ENCODE measurements at places on chromosomes 11 and 22.

- no peak for DNase-seq
Observed at GRCh38 chr11:117391181-117391580, 63.5 kb downstream of the CEP164 start.

- no peak for DNase-seq
Observed at GRCh38 chr22:50684501-50684900, 11.9 kb downstream of the SHANK3 start.

DNA sequence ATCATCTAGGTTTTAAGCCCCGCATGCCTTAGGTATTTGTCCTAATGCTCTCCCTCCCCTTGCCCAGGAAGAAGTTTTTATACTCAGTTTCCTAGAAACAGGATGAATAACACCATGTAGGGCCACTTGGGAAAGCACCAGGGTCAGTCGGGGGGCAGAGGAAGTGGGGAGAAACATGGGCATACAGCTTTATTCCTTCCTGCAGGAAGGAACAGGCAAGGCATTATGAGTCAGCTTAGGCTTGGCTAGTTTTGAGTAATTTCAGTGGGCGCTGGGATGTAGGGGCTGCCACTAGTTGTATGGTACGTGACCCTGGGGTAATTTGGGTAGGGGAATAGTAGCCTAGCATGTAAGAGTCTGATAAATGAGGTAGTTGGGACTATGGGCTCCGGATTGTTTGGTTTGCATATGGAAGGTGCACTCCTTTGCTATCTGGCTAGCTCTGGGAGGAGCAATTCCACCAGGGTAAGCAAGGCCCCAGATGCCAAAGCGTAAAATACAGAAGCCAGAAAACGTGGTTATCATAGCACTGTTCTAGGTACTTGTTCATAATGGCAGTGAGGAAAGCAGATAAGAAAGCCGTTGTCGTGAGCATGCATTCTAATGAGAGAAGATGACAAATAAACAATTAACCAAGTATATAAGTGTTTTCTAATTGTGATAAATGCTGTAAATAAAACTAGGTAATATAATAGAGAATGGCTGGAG is 24.8 kb downstream of the ACER3 start:
- no peak for DNase-seq

DNA sequence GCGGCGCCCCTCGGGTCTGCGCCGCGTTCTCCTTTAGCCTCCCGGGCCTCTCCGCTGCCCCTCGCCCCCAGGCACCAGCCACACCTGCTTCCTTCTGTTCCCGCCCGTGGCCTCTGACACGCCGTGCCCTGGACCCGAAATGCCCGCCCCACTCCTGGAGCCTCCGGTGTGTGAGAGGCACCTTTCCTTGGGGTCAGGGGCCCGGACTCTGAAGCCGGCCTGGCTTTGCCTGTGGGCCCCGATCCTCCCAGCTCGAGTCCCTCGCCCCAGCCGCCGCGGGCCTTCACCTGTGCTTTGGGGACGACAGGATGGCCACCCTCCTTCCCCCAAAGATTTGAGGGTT is 661 bp upstream of the CDPF1 start:
- DNase-seq = no peak

GRCh38 chr11:57432714-57433163 is 5.8 kb upstream of the SLC43A3 start:
- no peak for DNase-seq

GRCh38 chr11:30015725-30016412 is 961 bp downstream of the KCNA4 start:
- DNase-seq = no peak

GRCh38 chr11:123381149-123381548 is 48.9 kb upstream of the GRAMD1B start:
- no peak for DNase-seq

GRCh38 chr22:26570115-26570514 is 19.8 kb downstream of the TPST2 start:
- no peak for DNase-seq

DNA sequence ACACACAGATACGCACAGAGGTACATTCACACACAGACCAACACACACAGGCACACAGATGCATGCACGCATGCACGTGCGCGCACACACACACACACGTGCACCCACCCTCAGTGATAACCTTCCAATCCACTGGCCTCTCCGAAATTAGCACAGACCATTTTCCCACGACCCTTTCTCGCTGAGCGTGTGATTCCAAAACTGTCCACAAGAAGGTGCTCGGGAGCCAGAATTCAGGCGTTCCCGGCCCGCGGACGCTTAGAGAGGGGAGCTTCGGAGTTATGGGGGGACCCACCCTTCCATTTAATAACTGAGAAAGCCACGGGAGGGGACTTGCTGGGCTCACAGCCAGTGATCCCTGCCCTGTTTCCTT is 33.8 kb upstream of the SLC35C1 start:
- DNase-seq = no peak

- no peak for DNase-seq
Observed at GRCh38 chr11:101291279-101291678, 161.7 kb upstream of the PGR start.

- DNase-seq = no peak
Observed at GRCh38 chr11:79025622-79026021, 415.2 kb downstream of the TENM4 start.

- DNase-seq = no peak
Observed at GRCh38 chr11:83151274-83151977, 5.5 kb upstream of the PCF11 start.

DNA sequence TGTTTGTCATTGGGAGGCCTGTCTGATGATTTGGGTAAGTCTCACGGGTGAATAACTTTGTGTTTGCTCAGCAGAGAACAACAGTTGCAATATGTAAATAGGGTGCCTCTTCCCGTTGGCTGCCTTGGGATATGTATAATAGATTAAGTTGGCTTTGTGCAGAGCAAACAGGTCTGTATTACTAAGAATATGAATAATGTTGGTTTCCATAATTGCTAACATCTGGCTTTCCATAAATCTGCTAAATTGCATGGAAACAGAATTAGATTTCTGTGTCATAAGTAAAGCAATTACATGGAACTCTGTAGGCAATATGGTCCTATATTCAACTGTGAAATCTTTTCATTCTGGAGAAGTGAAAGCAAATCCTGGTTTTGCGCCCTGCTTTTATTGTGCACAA is 636.0 kb upstream of the ANO5 start:
- no peak for DNase-seq

DNA sequence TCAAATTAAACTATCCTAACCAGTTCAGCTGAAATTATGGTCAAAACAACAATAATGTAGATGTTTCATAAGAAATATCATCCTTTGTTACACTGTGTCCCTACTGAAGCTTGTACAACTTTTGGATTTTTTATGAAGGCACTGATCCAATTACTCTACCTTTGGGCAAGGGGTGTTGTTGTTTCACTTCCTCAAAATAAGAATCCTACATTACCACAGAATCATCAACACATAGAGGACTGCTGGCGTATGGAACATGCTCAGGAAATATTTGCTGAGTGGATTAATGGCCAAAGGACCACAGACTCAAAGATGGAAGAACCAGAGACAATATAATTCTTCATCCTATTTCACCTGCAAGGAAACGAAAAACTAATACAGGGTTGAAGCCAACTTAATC is 907.5 kb upstream of the CCDC90B start:
- no peak for DNase-seq

GRCh38 chr11:125075242-125075625 is 12.1 kb downstream of the SLC37A2 start:
- no peak for DNase-seq

GRCh38 chr11:102473543-102473942 is 21.0 kb upstream of the TMEM123 start:
- no peak for DNase-seq

DNA sequence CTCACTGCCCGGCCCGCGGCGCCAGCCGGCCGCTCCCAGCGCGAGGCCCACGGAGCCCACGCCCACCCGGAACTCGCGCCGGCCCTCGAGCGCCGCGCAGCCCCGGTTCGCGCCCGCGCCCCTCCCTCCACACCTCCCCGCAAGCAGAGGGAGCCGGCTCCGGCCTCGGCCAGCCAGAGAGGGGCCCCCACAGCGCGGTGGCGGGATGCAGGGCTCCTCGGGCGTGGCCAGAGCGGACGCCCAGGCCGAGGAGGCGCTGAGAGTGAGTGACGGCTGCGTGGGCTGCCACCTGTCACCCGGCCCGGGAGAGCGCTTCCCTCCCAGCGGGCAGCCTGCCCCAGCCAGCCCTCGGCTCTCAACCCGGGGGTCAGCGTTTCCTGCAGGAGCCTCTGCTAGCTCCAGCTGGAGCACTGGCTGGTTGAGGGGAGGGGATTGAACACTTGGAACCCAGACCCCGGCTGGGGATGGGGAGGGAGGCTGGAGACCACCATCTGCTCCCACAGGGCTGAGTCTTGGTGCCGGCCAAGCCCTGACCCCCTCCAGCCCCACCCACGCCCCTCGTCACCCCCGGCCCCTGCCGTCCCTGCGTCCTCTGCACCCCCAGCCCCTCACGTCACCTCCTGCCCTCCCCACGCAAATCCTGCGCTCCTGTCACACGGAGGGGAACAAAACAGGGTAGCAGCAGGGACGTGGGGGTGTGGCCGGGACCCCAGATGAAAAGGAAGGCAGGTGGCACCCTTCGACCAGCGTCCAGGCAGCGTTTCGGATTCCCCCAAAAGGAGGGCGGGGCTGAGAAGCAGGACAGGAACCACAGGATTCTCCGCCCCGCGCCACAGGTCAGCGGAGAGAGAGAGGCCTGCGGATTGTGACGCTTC is 157.0 kb downstream of the BRD1 start:
- no peak for DNase-seq

DNA sequence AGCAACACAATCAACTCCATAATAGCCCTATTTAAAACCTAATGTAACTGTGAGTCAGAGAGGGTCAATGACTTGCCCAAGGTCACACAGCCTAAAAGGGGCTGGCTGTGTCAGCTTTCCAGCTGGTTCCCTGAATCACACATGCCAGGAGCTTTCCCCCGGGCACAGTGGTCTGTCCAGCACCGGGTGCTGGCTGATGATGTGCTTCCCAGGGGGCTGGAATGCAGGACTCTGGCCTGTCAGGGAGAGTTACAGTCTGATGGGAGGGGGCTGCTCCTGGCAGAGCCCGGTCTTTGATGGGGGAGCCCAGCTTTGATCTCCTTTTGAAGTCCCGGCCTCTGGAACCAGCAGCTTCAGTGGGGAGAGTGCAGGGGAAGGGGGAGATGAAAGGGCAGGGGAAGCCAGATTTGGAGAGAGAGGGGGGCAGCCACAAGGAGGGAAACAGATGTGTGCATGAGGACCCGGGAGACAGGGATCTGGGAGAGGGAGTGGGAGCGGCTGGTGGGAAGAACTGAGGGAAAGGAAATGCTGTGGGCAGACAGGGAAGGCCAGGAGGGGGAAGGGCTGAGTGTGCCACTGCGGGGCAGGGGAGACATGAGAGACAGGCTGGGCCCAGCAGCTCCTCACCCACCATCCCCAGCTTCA is 102.7 kb downstream of the NECTIN1 start:
- DNase-seq = no peak

GRCh38 chr11:98195300-98195699 is 825.4 kb upstream of the CNTN5 start:
- no peak for DNase-seq

DNA sequence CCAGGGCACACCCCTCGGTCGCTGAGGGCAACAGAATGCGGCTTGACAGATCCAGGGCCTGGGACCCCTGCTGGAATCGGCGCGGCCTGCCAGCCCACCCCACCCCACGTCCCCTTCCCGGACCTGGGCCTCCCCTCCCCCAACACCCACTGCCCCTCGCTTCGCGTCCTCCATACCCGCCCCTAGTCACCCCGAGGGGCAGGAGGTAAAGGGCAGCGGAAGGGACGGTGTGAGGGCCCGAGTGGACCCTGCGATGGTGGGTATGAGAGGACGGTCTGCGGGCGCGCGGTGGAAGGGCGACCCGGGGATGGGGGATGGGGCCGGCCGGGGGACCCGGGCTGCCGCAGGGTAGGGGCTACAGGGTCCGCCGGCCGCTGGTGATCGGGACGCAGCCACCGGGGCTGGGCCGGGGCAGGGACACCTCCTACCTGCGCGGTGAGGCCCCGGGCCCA is 311 bp downstream of the APBB1 start:
- DNase-seq = peak; percentile 10

DNA sequence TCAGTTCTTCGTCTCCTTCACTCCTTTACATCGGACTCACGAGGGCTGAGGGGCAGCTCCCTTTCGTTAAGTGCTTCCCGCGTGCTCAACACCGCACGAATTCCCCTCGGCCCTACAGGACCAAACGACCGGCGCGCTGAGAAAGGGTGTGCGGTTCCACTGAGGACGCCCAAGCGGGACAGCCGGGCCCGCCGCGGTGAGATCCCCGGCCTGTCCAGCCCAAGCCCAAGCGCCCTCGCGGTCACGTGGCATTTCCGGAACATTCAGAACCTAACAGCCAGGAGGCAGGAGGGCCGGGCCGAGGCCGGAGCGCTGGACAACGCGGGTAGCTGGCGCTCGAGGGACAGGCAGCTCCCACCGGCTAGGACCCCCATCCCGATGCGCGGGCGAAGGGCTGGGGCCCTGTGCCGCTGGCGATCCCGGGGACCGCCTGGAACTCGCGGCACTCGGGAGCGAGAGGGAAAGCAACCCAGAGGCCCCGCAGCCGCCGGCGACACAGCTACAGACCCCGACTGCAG is 737 bp upstream of the STIP1 start:
- no peak for DNase-seq

GRCh38 chr11:48087974-48088681 is 107.8 kb downstream of the PTPRJ start:
- peak; percentile 28 for DNase-seq

GRCh38 chr11:59186130-59186594 is 14.2 kb downstream of the DTX4 start:
- DNase-seq = no peak

- DNase-seq = no peak
Observed at GRCh38 chr11:61280883-61281580, 14.1 kb downstream of the VWCE start.

DNA sequence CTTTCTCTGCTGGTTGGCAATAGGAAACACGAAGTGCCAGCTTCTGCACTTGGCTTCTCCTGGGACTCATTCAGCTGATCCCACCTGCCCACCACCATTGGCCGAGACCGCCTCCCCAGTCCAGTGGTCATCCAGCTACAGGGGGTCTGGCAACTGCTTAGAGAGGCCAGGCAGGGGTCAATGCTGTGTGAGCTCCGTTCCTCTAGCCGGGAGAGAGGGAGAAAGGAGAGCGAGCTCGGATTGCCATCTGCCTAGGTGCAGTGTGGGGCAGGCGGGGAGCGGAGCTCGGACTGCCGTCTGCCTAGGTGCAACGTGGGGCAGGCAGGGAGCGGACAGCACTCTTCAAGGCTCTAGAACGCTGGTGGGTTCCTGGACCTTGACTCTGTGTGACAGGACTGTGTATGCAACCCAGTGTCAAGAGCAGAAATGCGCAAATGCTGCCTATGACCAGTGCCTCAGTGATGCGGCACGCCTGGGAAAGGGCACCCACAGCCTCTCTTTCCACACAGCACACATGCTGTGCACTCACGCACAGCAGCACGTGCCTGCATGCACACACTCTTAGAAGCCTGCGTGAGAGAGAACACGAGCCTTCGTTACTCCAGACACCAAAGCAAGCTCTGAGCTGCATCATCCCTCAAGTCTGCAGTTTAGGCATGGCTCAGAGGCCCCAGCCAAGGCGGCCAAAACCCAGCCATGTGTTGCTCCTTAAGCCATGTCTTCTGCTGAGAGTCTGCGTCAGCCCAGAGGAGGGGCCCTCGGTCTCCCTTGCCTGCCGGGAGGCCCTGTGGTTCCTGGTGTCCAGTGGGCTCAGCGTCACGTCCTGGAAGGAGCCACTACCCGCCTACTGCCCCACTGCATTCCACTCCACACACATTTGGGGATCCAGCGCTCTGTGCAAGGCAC is 26.8 kb upstream of the JAM3 start:
- no peak for DNase-seq

- DNase-seq = no peak
Observed at GRCh38 chr22:19062139-19062942, 59.9 kb downstream of the DGCR2 start.

- no peak for DNase-seq
Observed at GRCh38 chr11:62430425-62430824, 11.6 kb downstream of the SCGB1A1 start.

Measured in NCI-H2107 (cell line).